Effector memory CD8-positive, alpha-beta T cell (primary cell): ENCODE measurements at places on chromosomes 2 and 18.

DNA sequence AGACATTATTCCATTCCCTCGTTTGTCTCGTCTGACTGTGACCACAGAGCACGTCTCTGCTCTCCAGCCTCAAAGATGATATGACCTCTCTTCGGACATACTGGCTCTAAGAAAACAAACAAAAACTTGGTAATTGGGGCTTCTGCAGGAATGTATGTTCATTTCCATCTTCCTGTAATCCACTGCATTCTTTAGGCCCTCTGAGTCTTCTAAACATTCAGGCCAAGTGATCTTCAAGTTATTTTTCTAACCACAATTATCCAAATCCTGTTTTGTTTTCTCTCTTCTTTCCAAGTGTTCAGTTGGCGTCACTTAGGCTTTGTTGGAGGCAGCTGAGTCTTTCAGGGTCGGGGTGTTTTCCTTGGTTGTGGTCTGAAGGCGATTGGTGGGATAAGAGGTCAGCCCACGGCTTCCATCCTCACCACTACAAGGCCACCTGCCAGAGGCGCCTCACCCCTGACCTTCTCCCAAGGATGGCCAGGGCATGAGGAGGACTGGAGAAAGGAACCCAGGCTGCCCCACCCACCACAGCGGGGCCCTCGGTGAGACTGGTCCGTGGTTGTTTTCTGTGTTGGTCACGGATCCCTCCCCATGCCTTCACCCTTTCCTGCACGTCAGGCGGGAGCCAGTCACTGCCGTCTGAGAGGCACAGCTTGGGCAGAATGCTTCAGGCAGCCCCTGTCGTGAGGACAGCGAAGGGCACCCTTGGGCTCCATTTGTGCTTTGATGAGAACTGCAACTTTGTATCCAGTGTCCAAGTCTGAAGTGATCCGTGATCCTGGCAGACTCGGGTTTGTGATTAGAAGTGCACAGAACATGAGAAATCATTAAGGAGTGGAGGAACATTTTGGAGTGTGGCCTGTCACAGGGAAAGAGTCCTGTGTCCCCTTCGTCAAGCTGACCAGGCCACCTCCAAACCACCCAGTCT lies 88.6 kb upstream of the FHL2 start:
- DNase-seq: no peak

GRCh38 chr2:159939946-159940345 lies 122.5 kb downstream of the PLA2R1 start:
- no peak for DNase-seq

DNA sequence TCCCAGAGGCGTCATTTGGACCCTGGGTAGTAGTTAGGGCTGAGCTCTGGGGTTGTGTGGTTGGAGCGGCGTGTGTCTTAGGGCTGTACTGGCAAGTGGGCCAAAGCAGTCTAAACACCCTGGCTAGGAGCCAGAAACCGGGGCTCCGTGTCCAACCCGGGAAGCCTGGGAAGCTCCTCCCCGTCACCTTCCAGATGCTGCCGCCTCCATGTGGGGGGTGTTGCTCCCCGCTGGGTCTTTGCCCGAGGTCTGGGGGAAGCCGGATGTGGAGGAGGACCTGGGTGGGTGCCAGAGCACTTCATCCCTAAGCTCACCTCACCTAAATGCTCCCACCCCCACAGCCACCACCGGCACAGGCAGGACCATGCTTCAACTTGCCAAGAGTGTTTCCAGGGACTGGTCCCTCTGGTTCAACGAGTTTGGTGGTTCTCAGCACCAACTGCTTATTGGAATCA lies 25.4 kb downstream of the TET3 start:
- no peak for DNase-seq

GRCh38 chr2:199144036-199144435 lies 313.7 kb downstream of the SATB2 start:
- DNase-seq: no peak

- DNase-seq: no peak
These were observed 6.0 kb downstream of the SCG2 start for GRCh38 chr2:223596208-223596607.

DNA sequence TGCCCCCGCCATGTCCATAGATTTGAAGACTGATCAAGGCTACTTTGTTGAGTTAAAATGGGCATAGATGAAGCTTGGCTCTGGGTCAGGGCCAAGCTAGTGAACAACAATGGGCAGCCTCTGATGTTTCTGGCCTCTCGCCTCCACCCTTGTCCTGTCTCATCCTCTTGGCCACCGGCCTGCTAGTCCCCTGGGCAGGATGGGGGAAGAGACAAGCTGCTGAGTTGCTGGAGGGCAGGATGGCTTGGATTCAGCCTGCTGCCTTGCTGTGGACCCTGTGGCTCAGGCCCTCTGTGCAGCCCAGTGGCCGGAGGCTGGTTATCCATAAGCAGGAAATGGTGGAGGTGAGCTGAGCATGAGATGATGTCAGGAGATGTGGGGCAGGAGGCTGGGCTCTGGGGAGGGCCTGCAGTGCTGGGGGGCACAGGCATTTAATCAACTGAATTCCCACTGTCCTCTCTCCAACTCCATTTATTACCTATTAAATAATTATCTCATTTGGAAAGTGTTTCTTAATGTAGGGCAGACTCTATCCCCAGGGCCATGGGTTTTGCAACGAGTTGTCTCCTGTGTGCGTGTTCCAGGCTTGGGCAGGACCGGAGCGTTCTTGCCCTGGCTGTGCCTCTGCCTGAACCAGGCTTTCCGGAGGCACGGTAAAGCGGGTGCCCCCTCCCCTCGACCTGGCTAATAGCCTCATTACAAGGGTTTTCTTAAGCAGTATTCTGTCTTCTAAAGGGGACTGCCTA lies 122.9 kb downstream of the GLI2 start:
- DNase-seq: no peak

GRCh38 chr2:135994281-135994680 lies 8.9 kb upstream of the DARS1 start:
- no peak for DNase-seq

GRCh38 chr2:196988639-196989038 lies 62.1 kb upstream of the PGAP1 start:
- DNase-seq: no peak

- no peak for DNase-seq
These were observed 150.1 kb upstream of the DLGAP1 start for GRCh38 chr18:4605212-4605611.

DNA sequence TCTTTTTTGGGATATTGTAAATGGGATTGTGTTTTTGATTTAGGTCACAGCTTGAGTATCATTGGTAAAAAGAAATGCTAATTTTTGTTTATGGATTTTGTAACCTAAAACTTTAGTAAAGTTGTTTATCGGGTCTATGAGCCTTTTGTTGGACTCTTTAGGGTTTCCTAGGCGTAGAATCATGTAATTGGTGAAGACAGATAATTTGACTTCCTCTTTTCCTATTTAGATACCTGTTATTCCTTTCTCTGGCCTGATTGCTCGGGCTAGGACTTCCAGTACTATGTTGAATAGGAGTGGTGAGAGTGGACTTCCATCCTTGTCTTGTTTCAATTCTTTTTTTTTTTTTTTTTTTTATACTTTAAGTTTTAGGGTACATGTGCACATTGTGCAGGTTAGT lies 149.0 kb downstream of the QPCT start:
- no peak for DNase-seq

- no peak for DNase-seq
These were observed 32.6 kb downstream of the NAPG start for GRCh38 chr18:10558243-10558966.

GRCh38 chr2:239192975-239193374 lies 207.8 kb downstream of the HDAC4 start:
- DNase-seq: no peak

DNA sequence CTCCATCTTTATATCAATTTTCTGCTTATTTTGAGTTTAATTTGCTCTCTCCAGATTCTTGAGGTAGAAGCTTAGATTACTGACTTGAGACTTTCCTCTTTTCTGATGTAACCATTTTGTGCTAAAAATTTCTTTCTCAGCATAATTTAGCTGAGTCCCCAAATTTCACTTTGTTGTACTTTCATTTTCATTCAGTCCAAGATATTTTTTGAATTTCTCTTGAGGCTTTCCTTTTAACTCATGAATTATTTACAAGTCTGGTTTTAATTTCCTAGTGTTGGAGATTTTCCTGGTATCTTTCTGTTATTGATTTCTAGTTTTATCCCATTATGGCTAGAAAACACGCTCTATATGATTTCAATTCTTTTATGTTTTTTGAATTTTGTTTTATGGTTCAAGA lies 144.7 kb upstream of the PGAP1 start:
- no peak for DNase-seq

- no peak for DNase-seq
These were observed 103.3 kb upstream of the OSR1 start for GRCh38 chr2:19461504-19462255.

GRCh38 chr2:188414869-188415753 lies 123.4 kb downstream of the GULP1 start:
- DNase-seq: no peak

GRCh38 chr18:9804517-9805104 lies 81.2 kb upstream of the TXNDC2 start:
- no peak for DNase-seq

GRCh38 chr2:46848447-46848846 lies 67.2 kb downstream of the MCFD2 start:
- no peak for DNase-seq

DNA sequence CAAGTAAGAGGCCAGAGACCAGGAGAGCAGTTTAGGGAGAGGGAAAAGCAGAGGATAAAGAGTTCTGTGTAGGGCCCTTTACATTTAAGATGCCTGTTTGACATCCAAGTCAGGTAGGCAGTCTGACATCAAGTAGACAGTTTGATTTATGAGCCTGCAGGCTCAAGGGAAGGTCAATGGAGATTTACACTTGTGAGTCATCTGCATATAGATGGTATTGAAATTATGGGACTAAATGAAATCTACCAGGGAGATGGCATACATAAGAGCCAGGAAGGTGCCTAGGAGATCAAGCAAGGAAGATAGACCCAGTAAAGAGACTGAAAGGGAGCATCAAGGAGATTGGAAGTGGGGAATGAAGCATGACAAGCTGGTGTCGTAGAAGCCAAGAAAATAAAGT lies 212.4 kb upstream of the PKDCC start:
- DNase-seq: no peak

DNA sequence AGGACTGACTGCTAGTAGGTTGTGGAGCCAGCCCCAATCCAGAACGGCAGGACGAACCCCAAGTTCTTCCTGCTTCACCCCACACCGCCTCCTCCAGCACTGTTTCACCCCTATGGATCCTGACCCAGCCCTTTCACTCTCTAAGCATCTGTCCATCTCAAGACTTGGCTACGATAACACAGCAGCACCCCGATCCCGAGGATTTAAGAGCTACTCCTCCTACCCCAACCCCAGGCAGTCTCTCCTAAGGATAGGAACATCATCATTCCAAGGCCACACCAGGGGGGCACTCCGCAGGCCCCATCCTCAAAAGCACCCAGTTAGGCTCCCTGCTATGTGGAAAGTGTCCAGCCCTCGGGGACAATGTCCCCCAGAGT lies 645 bp downstream of the KCTD18 start:
- DNase-seq: no peak

GRCh38 chr2:51995293-51995692 lies 963.4 kb upstream of the NRXN1 start:
- no peak for DNase-seq

GRCh38 chr2:59019566-59020159 lies 778.5 kb upstream of the FANCL start:
- no peak for DNase-seq

- DNase-seq: no peak
These were observed 157.2 kb upstream of the COPS8 start for GRCh38 chr2:236928380-236929037.

DNA sequence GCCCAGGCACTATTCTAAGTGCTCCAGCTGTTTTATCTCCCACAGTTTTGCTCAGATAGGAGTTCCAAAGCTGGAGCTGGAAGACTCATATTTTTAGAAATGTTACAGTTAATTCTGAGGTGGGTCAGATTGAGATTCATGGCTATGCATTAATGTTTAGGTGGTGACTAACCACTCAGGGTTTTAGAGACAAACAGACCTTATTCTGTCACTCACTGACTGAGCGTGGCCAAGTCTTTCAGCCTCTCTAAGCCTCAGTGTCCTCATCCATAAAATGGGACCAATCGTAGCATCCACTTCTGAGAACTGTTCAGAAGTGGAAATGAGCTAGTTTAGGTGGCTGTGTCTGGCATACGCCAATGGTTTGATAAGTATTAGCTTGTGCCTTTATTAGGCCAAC lies 4.3 kb upstream of the CASP8 start:
- no peak for DNase-seq

GRCh38 chr2:1969701-1970015 lies 225.3 kb upstream of the PXDN start:
- no peak for DNase-seq

GRCh38 chr2:210593166-210593565 lies 36.8 kb downstream of the CPS1 start:
- no peak for DNase-seq

GRCh38 chr2:19347619-19348562 lies 10.5 kb downstream of the OSR1 start:
- DNase-seq: peak; percentile 95

GRCh38 chr2:177618255-177619253 lies 226.0 kb downstream of the AGPS start:
- peak; percentile 91 for DNase-seq

GRCh38 chr2:43642363-43642762 lies 5.3 kb downstream of the PLEKHH2 start:
- DNase-seq: no peak

DNA sequence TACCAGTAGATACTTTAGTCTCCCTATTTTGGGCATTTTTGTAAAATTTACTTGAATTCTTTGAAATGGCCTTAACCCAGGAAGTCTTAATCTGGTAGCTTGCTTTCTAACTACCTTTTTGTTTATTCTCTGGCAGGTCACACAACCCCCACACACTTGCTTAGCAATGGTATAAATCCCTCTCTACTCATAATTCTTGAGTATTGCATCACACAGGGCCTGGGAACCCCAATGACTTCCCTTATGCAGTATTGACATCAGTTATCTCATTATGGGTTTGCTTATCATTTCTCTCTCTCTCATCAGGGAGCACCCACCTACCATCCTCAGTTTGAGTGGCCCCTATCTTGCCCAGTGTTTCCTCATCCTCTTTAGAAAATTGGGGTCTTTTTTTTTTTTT lies 207.1 kb downstream of the KCNS3 start:
- no peak for DNase-seq

DNA sequence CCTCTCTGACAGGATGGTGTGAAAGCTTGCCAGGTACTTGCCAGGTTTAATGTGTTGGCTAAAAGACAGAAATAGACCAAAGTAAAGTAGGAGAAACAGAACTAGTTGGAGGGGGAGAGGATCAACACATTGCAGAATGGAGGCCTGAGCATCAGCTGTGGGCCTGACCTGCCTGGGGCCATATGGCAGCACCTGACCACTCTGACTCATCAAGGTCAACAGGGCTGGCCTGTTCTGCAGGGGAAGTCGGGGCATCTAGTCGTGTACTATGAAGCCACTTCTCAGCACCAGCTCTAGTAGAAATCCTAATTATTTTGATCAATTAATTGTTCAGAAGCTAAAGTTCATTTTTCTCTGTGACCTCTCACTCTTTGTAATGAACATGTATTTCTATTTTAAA lies 35.8 kb upstream of the NOSTRIN start:
- DNase-seq: no peak

- DNase-seq: no peak
These were observed 170.5 kb downstream of the DCDC2C start for GRCh38 chr2:3873899-3874298.
